ENCODE measurements at places on chromosomes 5 and 9.

DNA sequence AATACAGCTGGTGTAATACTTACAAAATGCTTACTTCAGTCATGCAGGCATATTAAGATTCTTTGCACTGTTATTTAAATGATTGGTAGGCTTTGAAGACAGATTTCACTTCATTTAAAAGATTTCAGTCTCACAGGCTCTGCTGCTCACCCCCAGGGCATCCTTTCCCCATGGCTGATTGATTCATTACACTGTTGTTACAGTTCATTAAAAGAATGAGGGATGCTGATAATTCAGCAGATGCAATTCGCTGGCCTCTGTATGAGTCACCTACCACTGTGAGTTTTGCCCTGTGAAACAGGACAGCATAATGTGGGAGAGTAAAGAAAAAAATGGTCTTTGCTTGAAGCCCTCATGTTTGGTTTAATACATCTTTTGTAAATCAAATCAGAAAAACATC lies 246.9 kb downstream of the CYLC2 start:
- peak; percentile 6 for DNase-seq

GRCh38 chr5:140042643-140043507 lies at the start of gene NRG2:
Gene NRG2 (minus strand): TSS chr5:140043299.
- peak; percentile 76 for DNase-seq

- DNase-seq = no peak
These were observed 45.4 kb upstream of the CAST start for GRCh38 chr5:96616801-96617200.

GRCh38 chr5:55415071-55415470 lies 107.3 kb downstream of the MTREX start:
- DNase-seq = no peak

GRCh38 chr9:71357346-71357745 lies 235.9 kb upstream of the TRPM3 start:
- DNase-seq = no peak

DNA sequence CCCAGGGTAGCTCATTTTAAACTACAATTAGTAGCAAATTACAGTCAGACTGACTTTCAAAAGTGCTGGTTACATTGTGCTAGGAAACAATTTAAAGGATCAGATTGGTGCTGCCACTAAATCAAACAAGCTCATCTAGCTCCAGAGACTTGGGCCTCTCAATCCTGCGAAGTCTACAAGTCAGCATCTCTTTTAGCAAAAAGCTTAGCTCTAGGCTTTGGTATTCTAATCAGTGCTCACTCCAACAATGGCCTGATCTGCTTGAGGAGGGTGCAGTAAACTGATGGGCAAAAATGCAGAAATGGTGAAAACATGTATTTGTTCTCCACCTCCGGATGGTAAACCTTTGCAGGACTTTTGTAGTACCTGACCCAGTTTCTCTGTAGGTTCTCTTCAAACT lies 47.0 kb upstream of the SEMA6A start:
- DNase-seq = no peak

GRCh38 chr5:139711906-139712224 lies 63.7 kb downstream of the CXXC5 start:
- no peak for DNase-seq
